Bone marrow (tissue), 2 donors: ENCODE measurements at places on chromosomes 1 and 21.

DNA sequence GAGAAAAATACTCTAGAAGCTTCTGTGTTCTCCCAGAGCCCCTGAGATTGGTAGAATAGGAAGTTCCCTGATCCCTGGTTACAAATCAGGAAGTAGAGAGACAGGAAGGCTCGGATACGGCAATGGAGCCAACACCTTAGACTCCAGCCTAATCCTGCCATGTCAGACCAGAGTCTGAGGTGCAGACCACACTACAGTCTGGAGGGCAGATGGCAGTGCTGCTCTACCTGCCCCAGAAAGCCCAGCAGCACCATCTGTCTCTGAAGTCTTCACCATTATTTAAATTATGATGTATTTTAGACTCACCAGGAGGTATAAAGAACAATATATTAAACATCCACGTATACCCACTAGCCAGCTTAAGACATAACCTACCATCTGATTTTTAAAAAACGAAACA, 93.0 kb downstream of the MTR start:
- no peak for DNase-seq

GRCh38 chr1:225654688-225655508, 2.0 kb upstream of the ENAH start:
- DNase-seq, result no peak

DNA sequence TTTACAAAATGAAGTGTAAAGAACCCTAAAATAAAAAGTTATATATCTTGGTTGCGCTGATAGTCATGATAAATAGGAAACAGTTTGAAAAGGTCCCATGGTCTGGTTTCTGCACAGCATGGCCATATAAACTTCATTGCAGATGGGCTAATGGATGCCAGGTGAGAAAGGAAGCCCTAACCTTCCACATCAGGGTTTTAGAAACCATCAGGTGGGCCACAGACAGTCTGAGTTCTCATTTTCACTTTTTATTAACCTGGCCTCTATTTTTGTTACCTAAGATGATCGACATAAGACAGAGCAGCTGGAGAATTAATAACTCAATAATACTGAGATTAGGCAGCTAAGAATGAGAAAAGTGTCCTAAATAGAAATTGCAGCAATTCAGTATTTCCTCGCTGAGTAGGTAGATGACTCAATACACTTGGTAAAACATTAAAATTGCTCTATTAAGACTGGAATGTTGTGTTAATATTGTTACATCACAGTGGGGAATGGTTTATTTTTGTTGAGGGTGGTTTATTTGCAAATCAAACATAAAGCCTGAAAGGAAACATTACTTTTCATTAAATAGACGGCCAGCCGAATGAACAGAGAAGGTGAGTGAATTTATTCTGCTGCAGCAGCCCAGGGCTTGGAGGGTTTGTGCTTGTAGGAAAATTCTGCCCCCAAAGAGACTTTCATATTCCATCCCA, 21.1 kb downstream of the C1orf21 start:
- DNase-seq, result no peak

GRCh38 chr1:41363591-41364320, 2.5 kb downstream of the FOXO6 start:
- no peak for DNase-seq

DNA sequence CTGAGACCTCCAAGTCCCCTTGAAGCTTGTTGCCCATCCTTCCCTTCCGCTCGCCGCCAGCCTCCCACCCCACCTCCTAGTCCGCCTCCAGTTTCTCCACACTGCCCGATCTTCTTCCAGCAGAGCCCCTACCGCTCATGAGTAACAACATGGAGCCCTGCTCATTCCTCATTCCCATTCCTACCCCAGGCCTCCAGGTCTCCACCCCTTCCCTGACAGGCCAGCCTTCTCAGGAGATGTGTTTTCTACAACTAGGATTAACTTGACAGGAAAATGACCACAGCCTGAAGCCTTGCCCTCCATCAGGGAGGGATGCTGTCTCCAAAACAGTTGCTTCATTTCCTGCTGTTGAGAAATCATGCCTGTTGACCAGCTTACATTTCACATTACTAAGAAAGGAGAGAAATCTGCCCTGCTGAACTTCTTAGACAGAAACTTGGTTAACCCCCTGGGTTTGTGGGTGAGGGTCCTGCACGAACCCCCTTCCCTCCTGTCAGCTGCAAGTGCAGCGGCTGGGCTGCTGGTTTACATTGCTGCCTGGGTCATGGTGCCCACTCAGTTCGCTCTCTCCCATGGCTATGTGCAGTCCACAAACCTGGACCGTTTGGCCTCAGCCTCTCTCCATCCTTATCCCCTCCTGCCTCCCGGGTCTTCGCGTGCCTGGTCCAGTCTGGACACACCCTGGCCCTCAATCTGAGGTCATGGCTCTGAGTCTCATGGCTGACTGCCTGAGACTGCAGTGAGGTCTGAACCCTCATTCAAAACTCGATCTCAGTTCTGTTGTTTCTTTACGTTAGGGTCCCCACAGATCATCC, 16.1 kb upstream of the CHI3L1 start:
- DNase-seq, result no peak

- no peak for DNase-seq
Measured at GRCh38 chr1:59368008-59368670, 71.2 kb downstream of the FGGY start.

- no peak for DNase-seq
Measured at GRCh38 chr21:45405819-45406762, 1.1 kb downstream of the COL18A1 start.

DNA sequence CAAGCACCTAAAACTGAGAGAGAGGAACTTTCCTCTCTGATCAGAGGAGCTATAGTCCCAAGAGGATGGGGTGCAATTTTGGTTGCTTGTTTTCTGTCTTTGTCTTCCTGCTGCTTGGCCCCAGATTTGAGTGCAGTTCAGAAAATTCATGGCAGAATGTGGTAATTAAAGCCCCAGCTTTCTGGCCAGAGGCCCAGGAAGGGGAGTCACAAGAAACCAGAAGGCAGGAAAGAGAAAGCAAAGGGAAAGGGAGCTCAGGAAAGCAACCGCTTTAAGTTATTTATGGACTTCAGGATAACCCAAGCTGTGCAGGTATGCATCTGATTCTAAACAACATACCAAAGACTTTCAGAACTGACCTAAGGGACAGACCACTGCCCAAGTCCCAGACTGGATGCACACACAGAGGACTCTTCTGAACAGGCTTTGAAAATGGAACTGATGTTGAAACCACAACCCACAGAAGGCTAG, 88.8 kb downstream of the ST3GAL3 start:
- no peak for DNase-seq

GRCh38 chr1:148317288-148317985, 165.4 kb upstream of the NBPF11 start:
- DNase-seq, result no peak

DNA sequence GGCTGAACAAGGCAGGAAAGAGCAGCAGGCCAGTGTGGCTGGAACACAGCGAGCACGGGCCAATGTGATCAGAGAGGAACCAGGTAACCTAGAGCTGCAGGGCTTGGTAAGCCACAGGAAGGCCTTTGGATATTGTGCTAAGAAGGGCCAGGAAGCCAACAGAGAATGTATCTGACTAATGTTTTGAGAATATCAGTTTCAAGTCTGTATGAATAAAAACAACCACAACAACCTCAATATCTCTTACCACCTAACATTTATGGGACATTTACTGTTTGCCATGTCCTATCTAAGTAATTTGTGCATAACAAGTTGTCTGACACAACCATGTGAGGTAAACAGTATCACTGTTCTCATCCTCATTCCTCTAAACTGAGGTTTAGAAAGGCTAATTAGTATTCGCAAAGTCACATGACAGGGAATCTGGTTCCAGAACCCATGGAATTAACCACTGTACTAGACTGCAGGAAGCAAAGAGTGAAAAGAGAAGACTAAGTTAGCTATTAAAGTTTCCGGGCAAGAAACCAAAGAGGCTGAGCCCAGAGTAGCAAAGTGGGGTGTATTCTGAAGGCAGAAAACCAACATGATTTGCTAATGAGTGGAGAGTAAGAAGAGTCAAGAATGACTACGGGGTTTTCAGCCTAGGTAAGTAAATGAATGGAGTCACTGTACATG, 38.9 kb downstream of the SPRTN start:
- DNase-seq, result no peak

DNA sequence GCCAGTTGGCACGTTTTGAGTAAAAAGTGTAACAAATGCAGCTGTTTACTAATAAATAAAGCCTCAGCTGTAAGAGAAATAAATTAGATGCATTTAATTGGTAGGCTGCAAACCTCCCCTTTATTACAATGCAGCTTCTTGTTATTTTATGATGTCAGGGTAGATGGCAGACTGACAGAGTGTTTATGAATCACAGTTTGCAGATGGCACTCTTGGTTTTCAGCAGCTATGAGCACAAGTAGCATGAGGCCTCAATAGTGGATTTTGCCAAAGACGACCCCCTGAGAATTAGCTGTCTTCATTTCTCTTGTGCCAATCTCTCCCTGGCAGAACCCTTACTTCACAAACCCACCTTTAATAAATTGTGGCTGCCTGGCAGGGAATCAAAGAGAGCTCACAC, 161.2 kb upstream of the C1orf87 start:
- no peak for DNase-seq

- no peak for DNase-seq
Measured at GRCh38 chr1:243957141-243957540, 93.9 kb upstream of the ZBTB18 start.

- peak; percentile 62 for DNase-seq
Measured at GRCh38 chr1:231020139-231020601, 19.9 kb downstream of the FAM89A start.

DNA sequence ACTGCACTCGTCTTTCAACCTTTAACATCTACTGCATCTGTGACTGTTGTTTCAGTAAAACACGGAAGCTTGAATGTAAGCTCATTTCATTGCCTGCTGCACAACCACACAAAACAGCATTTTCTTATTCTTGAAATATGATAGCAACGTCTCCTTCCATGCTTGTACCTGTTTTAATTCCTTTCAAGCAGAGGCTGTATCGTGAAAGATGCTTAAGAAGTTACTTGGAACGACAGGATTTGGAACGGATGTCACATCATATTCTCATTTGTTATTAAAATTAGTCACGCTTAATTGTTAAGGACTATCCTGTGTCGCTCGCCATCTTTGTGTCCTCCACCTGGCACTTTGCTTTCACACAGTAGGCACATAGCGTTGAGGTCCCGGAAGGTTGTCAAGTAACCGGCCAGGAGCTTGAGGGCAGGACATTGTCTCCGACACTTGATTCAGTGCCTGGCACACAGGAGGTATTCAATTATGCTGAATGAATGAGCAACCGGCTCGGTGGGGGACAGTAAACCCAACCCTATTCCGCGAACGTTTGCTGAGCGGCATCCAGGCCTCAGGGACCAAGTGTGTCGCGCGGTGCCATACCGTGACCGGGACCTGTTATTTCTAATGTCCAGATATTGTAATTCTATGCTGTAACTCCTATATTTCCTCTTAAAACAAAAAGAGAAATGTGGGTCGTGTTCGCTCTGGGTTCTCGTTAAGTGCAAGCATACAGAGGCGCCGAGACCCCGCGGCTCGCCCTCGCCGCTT, 499 bp upstream of the SH3GLB1 start:
- peak; percentile 50 for DNase-seq

DNA sequence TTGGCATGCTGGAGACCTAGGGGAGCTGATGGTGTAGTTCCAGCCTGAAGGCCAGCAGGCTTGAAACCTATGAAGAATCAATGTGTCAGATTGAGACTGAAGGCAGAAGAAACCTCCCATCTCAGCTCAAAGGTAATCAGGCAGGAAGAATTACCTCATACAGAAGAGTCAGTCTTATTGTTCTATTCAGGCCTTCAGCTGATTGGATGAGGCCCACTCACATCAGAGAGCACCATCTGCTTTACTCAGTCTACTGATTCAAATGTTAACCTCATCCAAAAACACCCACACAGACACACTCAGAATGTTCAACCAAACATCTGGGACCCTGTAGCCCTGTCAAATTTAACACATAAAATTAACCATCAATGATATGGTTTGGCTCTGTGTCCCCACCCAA, 13.7 kb upstream of the CCN1 start:
- DNase-seq, result no peak

DNA sequence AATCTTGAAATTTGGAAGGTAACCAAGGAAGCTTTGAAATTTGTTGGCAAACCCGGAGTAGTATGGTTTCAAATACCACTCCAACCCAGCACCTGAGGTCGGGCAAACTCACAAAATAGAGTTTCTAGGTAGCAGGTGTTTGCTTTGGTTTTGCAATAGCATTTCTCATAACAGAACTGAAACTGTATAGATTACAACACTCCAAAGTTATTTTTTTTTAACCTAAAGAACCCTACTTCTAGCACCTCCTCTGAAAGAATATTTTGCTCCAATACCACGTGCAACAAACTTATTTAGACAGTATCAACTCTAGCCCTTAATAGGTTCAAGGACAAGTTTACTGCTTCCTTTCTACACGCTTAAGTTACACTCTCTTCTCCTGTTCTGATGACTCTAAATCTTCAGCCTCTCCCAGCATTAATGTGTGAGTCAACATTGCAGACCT, 178.5 kb upstream of the FMN2 start:
- no peak for DNase-seq

GRCh38 chr1:7588457-7588827, 182.7 kb upstream of the VAMP3 start:
- DNase-seq, result no peak

DNA sequence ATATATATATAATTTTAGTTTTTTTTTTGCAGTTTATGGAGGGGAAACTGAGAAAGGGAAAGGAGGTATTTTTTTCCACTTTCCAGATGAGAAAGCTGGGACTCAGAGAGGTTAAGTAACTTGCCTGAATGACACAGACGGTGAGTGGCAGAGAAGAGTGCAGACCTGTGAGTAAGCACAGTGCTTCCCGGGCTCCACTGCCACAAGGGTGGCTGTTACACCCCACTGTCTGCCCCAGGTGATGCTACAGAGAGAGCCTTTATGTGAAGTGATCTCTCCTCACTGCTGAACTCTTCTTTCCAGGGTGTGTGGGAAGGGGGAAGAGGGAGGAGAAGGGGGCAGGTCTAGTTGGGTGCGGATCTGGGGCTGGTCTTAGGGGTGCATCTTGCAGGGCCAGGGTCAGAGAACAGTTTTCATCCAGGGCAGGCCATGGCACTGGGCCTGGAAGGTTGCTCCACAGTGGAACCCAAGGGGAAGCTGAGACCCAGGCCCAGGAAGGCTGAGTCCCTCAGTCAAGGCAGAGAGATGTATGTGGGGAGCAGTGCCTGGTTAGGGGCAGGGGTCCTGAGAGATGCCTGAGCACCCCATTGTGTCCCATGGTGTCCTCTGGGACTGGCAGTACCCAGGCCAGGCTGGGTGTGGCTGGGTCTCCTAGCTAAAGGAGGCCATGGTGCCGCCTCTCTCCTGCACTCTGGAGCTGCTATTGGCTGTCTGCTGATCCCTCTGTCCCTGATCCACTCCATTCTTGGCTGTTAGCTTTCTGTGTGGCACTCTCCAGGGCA, 357.5 kb downstream of the PTPRU start:
- DNase-seq, result no peak
